LNCaP clone FGC (cell line): ENCODE measurements at places on chromosomes 3 and 15.

DNA sequence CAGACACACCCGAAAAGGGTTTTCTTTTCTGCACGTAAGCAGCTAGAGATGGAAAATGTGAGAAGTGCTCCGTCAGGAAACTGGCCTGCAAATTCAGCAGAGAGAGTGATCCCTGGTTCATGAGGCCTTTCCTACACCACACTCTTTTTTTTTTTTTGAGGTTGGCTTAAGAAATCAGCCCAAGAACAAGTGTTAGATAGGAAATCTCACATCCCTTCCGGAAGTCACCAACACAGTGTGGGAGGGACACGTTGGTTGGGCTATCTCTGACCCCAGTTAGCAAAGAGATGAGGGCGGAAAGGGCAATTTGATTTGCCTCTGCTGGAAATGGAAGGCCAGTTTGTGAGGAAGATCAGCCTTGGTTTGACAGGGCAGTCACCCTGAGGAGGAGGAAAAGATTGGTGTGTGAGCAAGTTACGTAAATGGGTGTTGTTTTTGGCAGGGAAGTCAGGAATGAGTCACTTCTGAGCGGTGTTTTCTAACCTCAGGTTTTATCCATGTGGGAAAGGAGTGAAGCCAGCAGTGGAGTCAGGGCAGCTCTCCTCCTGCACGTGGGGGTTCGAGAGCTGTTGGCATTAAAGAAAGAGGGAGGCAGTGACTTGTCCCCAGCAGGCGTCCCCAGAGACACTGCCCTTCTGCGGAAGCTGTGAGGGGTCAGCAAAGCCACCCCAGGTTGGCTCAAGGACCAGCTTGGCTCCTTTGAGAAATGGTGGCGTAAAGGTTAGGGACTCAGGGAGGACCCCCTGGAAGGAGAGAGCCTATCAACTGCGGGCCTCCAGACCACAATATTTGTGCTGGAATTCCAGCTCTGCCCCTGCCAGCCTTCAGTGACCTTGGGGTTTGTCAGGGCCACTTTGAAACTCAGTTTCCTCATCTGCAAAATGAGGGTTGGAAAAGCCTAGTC is 237.6 kb upstream of the BHLHE40 start:
- peak; percentile 88 for DNase-seq

GRCh38 chr3:160735826-160736225 is 20.2 kb upstream of the PPM1L start:
- DNase-seq: peak; percentile 78

GRCh38 chr15:41564960-41565502 is 6.0 kb downstream of the TYRO3 start:
- DNase-seq: no peak

GRCh38 chr3:116039651-116039985 is 405.7 kb downstream of the LSAMP start:
- DNase-seq: no peak

DNA sequence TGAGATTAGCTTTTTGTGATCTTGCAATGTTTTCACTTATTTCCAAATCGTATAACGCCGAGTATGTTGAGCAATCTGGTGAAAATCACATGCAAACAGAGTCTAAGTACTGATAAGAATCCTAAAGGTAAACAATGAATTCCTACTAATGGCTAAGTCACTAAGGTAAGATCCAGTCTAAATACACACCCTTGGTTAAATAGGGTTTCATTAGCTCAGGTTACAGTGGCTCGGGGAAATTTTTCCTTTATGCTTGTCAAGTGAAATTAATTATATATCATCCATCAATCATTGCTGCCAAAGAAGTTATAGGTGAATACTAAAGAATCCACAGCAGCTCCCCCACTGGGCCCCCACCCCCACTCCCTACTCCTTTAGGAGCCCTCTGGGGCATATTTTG is 139.3 kb downstream of the SOX2 start:
- DNase-seq: peak; percentile 64

DNA sequence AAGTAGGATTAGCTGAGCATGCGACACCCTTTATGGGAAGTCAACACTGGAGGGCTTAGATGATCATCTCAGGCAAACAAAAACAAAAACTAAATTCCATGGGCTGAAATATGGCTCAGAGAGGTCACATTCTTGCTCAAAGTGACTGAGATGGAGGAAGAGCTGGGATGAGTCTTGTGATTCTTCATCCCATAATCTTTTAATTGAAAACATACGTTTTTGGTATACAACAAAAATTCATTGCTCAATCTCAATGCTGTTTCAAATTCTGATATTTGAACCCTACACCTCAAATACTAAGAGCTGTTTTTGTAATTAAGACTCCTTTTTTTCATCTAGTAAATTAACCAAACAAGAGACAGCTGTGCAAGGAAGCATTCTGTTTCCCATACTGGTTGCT is 257.0 kb downstream of the NR1D2 start:
- no peak for DNase-seq

DNA sequence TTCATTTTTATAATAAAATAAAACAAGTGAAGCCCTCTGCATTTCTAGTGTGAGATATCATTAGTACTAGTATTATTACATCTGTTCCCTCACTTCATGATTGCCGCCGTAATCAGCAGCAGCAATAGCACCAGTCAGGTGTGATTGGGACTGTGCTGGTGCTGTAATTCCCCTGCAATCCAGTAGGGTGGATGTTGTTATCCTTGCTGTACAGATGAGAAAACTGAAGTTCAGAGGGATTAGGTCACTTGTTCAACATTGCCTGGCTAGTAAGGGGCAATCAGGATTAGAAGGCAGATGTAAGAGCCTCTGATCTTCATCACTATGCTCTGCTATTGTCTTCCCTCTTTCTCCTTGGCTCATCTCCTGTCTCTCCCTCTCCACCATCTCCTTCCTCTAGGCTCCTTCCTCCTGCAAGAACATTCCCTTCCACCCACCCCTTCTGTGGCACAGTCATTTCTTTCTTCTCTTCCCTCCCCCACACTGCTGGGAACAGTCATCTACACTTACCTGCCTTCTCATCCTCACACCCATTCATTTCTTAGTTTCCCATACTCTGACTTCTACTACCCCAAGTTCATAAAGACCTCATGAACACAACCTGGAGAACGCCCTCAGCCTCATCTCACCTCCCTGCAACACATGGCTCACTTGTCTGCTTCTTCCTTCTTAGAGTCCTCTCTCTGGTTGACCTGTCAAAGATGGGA is 29.7 kb downstream of the CRYGS start:
- DNase-seq: no peak
